8988T (cell line): ENCODE measurements at places on chromosomes 12 and 14.
A peak's percentile ranks its signal among the peaks of the same experiment; 100 is the strongest.

- DNase-seq: no peak
Measured at GRCh38 chr14:64683264-64683663, 21.0 kb upstream of the PLEKHG3 start.

DNA sequence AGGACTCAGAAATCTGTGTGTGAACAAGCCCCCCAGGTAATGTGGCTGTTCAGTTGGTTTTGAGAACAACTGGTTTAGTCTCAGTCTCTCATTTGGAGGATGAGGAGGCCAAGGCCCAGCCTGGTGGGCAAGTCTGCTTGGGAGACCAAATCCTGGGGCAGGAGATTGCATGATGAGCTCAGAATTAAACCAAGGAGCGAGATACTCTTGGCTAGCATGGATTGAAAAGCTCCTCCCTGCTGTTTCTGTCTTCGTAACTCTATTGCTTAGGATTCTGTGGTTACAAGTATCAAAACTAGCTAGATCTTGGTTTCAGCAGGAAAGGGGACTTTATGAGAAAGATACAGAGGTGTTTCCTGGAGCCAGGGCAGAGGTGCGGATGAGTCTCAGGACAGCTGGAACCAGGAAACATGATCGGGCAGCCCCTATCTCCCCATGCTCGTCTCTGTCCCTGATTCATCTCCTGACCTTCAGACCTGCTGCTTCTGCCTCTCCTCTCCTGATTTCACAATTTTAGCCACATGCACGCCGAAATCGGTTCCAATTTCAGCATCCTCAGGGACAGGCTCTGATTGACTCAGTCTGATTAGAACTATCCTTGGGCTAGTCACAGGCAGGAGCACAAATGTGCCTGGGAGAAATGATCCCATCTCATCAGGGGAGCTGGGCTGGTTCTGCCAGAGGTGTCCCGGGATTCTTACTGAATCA lies 40.2 kb upstream of the RIN3 start:
- DNase-seq: no peak

DNA sequence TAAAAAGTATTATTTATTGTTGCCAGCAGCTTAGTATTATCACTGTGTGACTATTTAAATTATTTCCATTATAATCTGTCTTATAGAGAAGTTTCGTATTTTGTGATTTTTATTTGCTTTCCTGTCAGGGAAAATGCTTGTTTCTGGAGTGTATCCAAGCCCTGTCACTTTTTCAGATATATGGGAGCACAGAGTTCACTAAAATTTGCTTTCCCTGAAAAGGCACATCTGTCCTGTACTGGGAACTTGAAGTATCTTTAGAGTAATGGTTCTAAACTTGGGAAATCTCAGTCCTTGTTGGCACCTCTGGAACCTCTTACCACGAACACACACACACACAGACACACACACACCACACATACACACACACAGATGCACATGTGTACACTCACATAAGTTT lies 39.3 kb upstream of the SSTR1 start:
- DNase-seq: no peak

- no peak for DNase-seq
Measured at GRCh38 chr12:76020281-76020680, 11.3 kb downstream of the PHLDA1 start.

DNA sequence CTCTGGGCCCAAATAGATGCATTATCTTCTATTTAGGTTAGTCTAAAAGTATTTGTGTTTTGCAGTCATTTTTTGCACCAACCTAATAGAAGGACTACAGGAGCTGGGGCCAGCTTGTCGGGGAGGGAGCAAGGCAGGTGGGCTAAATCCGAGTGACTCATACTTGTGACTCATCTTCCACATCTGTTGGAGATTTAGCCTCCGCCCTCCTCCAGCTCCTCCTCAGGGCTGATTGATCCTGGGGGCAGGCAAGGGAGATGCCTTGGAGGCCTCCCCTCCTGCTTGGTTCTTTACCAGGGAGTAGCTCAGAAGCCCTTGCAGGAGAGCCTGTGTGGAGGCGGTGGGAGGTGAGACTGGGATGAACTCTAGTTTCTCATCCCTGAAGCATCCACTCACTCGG lies 27.9 kb downstream of the RHOF start:
- DNase-seq: peak; percentile 72

GRCh38 chr14:74368441-74368840 lies 20.2 kb downstream of the VRTN start:
- DNase-seq: no peak

- no peak for DNase-seq
Measured at GRCh38 chr12:81340910-81341309, 263.0 kb downstream of the ACSS3 start.
